ENCODE measurements at places on chromosomes 7 and 10.

- DNase-seq = no peak
Observed at GRCh38 chr10:26721561-26721960, 24.1 kb downstream of the PDSS1 start.

DNA sequence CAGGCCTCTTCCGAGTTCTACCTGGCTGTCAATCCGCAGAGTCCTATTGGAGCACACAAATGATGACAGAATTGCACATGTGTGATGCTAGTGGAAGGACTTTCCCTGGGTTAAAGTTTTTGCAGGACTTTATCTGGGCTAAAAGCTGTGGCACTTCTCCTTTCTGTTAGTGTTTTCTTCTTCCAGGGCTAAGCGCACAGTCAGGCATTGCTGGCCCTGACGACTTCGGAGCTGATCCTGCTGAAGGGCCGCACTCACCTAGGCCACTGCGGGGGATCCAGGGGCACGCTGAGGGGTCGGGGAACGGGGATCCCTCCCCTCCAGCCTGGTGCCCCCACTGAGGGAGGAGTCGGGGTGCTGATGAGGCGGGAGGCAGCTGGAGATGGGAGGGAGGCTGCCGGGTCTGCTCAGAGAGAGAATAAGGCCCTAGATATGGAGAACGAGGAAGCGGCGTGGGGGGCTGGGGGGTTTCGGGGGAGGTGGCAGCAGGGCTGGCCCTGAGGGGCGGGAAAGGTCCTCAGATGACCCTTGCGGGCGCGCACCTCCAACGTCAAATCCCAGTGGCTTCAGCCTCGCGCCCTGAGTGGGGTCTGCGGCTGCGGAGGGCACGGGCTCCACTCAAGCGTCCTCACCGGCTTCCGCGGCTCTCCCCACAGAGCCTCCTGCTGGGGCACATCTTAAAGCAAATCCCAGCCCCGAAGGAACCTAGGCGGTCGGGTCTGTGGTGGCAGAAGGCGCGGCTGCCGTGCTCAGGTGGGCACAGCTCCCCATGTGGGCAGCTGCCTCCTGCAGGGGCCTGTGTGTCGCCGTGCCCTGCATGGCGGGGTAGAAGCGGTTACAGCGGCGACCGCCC, 30.9 kb downstream of the AGR3 start:
- no peak for DNase-seq

- DNase-seq = no peak
Observed at GRCh38 chr10:82037076-82037475, 162.1 kb downstream of the NRG3 start.

- DNase-seq = peak; percentile 22
Observed at GRCh38 chr7:66167773-66168387, 37.3 kb upstream of the TPST1 start.

DNA sequence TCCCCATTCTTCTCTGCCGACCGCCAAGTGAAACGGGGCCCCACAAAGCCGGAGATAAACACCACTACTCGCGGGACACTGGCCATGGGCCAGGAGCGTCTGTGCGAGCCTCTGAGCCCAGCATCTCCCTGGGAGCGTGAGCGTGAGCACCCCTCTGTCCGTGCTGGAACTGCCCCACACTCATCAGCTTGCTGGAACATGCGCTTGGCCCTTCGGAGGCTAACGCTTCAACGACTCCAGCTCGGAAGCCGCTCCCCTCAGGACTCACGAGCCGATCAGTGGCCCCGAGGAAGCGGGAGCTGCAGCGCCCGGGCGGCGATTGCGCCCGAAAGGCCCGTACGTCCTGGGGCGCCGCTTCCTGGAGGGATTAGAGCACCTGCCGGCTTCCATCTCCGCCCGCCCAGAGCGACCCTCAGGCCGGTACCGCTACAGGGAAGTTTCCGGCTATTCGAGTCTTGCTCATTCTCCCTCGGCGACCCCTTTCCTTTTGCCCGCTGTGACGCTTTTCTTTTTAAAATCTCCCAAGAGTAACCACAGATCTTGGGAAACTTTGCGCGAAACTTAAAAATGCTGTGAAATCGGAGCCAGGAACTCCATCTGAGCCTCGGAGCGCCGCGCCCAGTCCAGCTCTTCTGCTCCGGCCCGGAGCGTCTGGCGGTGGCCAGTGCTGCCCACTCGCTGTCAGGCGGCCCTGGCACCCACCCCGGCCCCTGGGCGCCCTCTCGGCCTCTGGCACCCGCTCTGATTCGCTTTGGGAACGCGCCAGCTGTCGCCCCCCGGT, 1.0 kb downstream of the TLL2 start:
- peak; percentile 32 for DNase-seq

GRCh38 chr7:68700414-68700813, 897.9 kb upstream of the AUTS2 start:
- DNase-seq = no peak

DNA sequence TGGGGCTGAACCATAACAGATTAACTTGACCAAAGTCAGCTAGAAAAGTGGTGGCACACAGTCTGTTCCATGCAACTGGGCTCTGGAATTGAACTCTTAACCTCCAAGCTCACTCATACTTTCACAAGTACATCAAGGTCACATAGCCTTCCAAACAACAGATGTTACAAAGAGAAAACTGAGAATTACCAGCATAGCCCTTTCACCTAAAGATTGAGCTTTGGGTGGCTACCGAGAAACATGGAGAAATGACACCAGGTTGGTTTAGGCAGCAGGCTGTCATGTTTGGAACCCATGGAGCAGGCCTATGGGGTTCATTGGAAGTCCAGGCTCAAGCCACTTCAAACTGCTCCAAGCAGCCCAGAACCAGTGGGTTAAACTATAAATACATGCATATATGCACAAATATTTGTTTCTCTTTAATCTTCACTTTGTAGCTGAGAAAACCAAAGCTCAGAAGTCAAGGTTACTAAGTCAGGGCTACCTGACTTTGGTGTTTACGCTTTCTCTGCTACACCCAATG, 59.1 kb downstream of the MALSU1 start:
- no peak for DNase-seq

GRCh38 chr7:65371468-65371867, 2.2 kb upstream of the ZNF92 start:
- peak; percentile 71 for DNase-seq

- no peak for DNase-seq
Observed at GRCh38 chr10:114256008-114256765, 17.1 kb downstream of the VWA2 start.

DNA sequence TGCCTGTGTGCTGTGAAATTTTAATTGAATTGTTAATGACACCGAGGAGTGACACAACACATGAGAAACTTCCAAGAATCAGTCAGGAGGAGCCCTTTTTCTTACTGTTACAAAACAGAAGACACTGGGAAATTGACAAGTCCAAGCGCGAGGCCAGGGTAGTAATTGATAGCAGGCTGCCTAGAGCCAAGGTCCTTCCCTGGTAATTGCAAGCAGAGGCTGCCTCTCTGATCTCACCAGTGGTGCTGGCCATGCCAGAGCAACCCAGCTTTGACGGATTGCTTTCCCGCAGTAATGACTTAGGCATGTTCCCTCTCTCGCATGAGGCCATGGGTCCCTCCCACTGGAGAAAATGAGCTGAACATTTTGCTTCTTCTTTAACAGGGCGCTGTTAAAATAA, 111.5 kb downstream of the LRMDA start:
- peak; percentile 55 for DNase-seq

GRCh38 chr10:132281915-132282666, 25.7 kb downstream of the STK32C start:
- DNase-seq = peak; percentile 63

- DNase-seq = no peak
Observed at GRCh38 chr10:111481866-111482265, 405.0 kb downstream of the ADRA2A start.

All from myocyte (in vitro differentiated cells).